AG04450 (cell line): ENCODE measurements at places on chromosomes 4 and X. TPM values are rescaled to one million over a fixed set of nuclear protein-coding genes. Genes with fewer than 3 reads are reported as not detected.
A peak's percentile ranks its signal among the peaks of the same experiment; 100 is the strongest.

DNA sequence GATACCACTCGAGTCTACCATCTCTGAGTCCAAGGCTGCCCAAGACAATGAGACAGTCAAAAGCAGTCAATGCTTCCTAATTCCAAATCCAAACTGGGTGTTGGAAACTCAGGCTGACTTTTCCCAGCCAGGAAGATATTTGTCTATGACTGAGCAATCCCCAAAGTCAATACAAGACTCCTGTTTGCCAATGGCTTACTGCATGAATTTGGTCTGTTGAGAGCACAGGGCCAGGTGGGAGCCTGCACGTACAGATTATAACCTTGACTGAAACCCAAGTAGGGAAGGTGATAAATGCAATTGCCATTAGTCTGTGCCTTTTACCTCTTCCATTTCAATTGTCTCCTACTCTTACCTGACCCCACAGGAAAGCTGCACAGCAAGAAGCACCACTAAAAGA is 72.6 kb upstream of the PPARGC1A start:
- no peak for DNase-seq

GRCh38 chr4:82705169-82705927 is 93.2 kb downstream of the SCD5 start:
- DNase-seq, result no peak

DNA sequence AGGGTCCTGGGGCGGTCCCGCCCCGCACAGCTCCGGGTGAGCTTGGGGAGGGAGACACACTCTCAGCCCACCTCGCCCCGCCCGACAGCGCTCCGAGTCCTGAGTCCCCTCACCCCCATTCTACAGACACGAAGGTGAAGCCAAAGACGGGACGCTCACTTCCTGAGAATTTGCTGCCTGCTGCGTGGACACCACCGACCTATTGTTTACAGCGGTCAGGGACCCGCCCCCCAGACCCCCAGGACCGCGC is 796 bp upstream of the ZNF141 start:
- no peak for DNase-seq

- no peak for DNase-seq
Measured at GRCh38 chrX:37753384-37753783, 26.5 kb upstream of the CYBB start.

DNA sequence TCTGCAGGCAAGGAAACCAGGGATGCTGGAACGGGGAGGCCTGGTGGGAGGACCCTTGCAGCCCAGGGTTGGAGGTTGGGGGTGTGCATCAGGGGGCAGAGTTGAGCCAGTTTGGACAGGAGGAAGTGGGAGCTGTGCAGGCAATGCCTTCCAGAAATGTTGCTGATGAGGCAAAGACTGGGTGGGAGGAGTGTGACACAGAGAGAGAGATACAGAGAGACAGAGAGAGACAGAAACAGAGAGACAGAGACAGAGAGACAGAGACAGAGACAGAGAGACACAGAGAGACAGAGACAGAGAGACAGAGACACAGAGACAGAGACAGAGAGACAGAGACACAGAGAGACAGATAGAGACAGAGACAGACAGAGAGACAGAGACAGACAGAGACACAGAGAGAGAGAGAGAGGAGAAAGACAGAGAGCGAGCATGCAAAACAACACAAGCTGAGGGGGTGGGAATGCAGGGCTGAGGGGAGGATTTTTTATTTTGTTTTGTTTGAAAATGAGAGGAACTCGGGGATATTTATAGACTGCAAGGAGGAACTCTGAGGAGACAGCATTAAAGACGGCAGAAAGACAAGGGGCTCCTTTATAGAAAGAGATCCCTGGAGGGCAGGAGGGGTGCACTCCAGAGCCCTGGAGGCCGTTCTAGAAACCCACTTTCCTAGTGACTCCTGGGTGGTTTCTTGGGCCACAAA is 1.9 kb upstream of the HAUS3 start:
- no peak for DNase-seq

DNA sequence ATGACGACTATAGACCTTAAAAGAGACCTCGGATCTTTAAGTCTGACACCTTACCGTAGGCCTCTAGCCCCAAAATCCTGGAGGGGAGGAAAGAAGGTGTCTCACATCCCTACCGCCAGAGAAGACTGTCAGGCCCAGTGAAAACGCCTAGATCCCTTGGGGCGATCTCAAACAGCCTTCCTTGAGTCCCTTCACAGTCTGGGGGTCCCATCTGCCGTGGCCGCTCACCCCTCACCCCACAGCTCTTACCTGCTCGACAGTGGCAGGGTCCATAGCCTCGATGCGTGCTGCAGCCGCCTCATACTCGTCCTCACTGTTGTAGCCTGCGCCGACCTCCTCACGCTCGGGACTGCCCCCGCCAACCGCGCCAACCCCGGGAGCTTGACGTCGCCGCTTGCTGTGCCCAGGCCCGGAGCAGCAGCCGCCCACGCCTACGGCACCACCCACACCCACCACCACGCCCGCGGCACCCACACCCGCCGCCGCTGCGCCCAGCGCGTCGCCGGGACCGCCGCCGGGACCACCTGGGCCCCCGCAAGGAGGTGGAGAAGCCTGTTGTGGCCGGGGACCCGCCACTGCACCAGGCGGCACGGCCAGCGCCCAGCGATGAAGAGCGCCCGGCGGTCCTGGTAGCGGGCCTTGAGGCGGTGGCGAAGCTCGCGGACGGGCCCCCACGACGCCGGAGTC is 536 bp downstream of the OTUD5 start:
- DNase-seq, result no peak

DNA sequence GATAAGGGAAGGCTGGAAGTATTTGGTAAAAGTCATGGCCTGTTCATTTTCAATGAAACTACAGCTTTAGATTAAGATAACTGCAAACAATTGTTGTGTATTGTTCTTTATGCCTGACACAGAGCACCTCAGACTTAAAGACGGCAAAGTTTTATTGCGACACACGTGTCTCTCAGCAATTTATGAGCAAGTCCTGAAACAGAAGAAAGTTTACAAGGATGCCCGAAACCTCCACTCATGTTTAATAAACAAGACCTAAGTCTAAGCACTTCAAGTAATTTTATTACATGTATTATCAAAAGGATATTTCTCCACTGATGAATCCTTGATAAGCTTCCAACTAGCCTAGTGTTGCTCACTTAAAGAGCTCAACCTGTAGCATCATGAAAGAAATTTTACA is 51.0 kb downstream of the DHX15 start:
- DNase-seq, result no peak

- no peak for DNase-seq
Measured at GRCh38 chr4:52234561-52235440, 183.7 kb downstream of the SPATA18 start.

- no peak for DNase-seq
Measured at GRCh38 chrX:30278365-30278764, 30.8 kb downstream of the NR0B1 start.

GRCh38 chr4:159298502-159298901 is 195.6 kb downstream of the RAPGEF2 start:
- no peak for DNase-seq

GRCh38 chr4:114132830-114133229 is 153.4 kb upstream of the ARSJ start:
- no peak for DNase-seq

GRCh38 chr4:141642711-141643110 is 6.3 kb downstream of the IL15 start:
- no peak for DNase-seq

DNA sequence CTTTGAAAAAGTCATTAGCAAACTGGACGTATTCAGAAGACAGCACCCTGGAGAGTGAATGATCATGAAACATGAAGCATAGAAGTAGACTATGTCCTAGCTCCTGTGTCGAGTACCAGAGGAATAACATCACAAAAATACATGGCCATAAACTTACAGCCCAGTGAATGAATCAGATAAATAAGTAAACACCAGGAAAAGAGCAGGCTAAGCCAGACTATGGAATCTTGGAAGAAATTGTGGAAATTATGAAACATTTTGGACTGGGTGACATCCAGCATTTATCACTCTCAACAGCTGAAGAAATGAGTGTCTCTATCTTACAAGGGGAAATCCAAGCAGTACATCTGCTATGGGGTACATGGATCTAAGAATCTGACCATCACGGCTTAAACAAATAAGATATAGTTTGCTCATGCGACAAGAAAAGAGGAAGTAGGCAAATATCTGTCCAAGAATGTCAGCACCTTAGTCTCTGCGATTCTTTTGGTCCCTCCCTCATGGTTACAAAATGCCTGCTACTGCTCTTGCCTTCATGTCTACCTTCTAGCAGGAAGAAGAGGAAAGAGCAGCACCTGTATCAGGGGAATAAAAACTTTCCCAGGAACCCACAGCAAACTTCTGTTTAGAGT is 481.5 kb downstream of the BCOR start:
- no peak for DNase-seq

DNA sequence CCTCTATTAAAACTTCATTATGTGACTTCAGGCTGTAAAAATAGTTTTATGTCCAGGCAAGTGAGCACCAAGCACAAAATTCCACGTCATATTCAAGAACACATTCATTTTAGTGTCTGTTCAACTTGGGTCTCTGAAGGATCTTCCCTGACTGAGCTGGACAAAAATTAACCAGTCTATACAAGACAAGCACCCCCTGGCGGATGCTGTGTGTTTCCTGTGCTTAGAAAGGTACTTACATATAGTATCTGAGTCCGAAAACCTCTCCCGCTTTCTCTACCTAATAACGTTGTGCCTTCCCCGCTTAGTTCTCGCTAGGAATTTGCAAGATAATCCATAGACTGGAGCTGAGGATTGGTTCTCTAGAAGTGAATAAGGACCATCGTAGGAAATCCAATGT is 2214.5 kb upstream of the TENM3 start:
- peak; percentile 39 for DNase-seq

DNA sequence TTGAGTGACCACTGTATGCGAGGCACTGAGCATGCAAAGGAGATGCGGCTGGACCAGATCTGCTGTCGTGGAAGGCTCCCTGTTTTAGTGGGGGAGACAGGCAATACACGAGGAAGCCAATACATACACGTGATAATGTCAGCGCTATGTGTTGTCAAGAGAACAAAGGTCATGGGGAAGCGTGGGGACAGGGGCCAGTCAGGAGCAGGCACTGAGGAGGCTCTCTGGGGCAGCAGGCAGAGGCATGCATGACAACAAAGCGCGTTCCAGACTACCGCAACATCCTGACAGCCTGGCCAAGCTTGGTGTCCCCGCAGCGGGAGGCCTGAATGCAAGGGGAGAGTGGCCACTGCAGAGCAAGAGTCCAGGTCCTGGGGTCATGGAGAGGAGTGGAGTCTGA is 61.9 kb downstream of the DCTD start:
- DNase-seq, result no peak

- DNase-seq, result no peak
Measured at GRCh38 chr4:24890561-24891126, 22.2 kb downstream of the CCDC149 start.

- no peak for DNase-seq
Measured at GRCh38 chr4:169132561-169133305, 122.7 kb upstream of the CBR4 start.

- no peak for DNase-seq
Measured at GRCh38 chrX:109760922-109761250, 27.8 kb upstream of the ACSL4 start.

GRCh38 chrX:12890467-12890866 is 16.0 kb upstream of the TLR8 start:
- no peak for DNase-seq

- no peak for DNase-seq
Measured at GRCh38 chrX:8848441-8848840, 47.3 kb upstream of the FAM9A start.

DNA sequence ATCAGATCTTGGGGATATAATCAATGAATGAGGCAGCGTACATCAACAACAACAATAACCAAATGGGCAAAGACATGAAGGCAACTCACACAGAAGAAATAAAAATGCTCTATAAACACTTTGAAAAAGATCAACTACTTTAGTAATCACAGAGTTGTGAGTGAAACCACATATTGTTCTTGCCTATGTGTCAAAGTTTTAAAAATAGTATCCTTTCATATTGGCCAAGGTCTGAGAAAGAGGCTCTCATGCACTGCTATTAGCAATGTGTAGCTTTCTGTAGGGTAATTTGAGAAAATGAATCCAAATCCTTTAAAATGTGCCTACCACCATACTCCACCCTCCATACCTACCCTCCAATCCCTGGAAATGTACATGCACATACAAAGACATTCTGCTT is 25.0 kb downstream of the COQ2 start:
- no peak for DNase-seq

DNA sequence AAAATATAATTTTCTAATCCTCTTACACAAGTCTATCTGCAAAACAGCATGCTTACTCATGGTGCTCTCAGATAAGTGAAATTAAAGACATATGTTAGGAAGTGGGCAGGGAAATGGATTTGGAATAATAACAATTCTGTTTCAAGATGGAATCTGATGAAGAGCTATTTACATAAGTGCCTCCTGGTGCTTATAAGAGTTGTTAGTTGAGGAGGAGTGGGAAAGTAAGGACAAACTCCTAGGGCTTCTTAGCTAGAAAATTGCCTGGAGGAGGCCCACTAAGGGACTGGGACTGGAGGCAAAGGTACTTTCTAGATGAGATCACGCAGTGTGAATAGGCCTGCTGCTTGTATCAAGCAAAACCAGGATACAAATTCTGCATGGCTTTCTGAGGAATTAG is 939.8 kb downstream of the GLUD2 start:
- DNase-seq, result no peak

- no peak for DNase-seq
Measured at GRCh38 chr4:53101191-53101581, 239.1 kb downstream of the RASL11B start.

The CCDC110 gene
- polyA plus RNA-seq, result 0.84 and 1.1 TPM in 2 replicates

The JCHAIN gene
- 0.61 and 1.1 TPM in 2 replicates for polyA plus RNA-seq

The DNAAF6 gene
- polyA plus RNA-seq, result not detected in 2 replicates

The ARR3 gene
- not detected in 2 replicates for polyA plus RNA-seq

The ADH1B gene
- polyA plus RNA-seq, result 26.1 and 29.1 TPM in 2 replicates

The CCDC120 gene
- polyA plus RNA-seq, result 0.83 and 1.0 TPM in 2 replicates

The BEX5 gene
- not detected in 2 replicates for polyA plus RNA-seq

The ABCB7 gene
- 18.7 and 25.3 TPM in 2 replicates for polyA plus RNA-seq

The HMGN5 gene
- 3.6 and 3.7 TPM in 2 replicates for polyA plus RNA-seq

The GPRASP1 gene
- 2.2 and 2.7 TPM in 2 replicates for polyA plus RNA-seq

The IL1RAPL1 gene
- 0.68 and 0.93 TPM in 2 replicates for polyA plus RNA-seq

The SMIM31 gene
- not detected in 2 replicates for polyA plus RNA-seq

The BMP3 gene
- polyA plus RNA-seq, result 0.11 and 0.15 TPM in 2 replicates

The SPIN2A gene
- 1.0 and 1.3 TPM in 2 replicates for polyA plus RNA-seq

The TGIF2LX gene
- not detected in 2 replicates for polyA plus RNA-seq

The PLRG1 gene
- polyA plus RNA-seq, result 105 and 141 TPM in 2 replicates

The ACOX3 gene
- polyA plus RNA-seq, result 7.9 and 10.2 TPM in 2 replicates
